ENCODE measurements at places on chromosomes 13 and 19.

DNA sequence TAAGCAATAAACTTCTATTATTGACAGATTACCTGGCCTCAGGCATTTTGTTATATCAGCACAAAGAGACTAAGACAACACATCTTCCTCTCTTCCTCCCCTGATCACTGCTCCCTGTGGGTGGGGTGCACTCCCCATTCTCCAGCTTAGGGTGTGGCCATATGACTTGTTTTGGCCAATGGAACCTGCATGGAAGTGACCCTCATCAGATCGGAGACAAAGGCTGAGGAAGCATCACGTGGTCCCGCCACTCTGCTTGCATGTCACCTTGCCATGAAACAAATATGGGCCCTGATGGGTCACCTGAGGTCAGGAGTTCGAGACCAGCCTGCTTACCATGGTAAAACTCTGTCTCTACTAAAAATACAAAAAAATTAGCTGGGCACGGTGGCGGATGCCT is 13.7 kb upstream of the CCL25 start:
- no peak for DNase-seq

- no peak for DNase-seq
Observed at GRCh38 chr13:66273011-66273410, 957.1 kb downstream of the PCDH9 start.

- no peak for DNase-seq
Observed at GRCh38 chr19:335486-336066, 9.0 kb downstream of the MIER2 start.

GRCh38 chr13:41858780-41859179 is 102.1 kb downstream of the VWA8 start:
- DNase-seq, result no peak

DNA sequence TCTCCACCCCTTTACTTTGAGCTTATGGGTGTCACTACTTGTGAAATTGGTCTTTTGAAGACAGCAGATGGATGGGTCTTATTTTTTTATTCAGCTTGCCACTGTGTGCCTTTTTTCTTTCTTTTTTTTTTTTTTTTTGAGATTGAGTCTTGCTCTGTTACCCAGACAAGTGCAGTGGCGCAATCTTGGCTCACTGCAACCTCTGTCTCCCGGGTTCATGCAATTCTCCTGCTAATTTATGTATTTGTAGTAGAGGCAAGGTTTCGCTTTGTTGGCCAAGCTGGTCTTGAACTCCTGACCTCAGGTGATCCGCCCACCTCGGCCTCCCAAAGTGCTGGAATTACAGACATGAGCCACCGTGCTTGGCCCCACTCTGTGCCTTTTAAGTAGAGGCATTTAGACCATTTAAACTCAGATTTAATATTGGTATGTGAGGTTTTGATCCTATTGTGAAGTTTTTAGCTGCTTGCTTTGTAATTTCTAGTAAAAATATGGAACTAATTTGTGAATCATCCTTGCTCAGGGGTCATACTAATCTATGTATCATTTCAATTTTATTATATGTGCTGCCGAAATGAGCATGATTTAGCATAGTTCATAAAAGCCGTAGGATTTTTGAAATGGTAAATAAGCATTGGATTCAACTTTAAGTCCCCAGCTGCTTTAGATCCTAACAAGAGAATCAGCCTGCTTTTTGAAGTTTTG is 584.5 kb downstream of the SLITRK1 start:
- DNase-seq, result peak; percentile 6

- no peak for DNase-seq
Observed at GRCh38 chr19:19458110-19458816, 52.8 kb downstream of the GATAD2A start.

- peak; percentile 64 for DNase-seq
Observed at GRCh38 chr13:110250258-110250891, 56.6 kb downstream of the COL4A1 start.

DNA sequence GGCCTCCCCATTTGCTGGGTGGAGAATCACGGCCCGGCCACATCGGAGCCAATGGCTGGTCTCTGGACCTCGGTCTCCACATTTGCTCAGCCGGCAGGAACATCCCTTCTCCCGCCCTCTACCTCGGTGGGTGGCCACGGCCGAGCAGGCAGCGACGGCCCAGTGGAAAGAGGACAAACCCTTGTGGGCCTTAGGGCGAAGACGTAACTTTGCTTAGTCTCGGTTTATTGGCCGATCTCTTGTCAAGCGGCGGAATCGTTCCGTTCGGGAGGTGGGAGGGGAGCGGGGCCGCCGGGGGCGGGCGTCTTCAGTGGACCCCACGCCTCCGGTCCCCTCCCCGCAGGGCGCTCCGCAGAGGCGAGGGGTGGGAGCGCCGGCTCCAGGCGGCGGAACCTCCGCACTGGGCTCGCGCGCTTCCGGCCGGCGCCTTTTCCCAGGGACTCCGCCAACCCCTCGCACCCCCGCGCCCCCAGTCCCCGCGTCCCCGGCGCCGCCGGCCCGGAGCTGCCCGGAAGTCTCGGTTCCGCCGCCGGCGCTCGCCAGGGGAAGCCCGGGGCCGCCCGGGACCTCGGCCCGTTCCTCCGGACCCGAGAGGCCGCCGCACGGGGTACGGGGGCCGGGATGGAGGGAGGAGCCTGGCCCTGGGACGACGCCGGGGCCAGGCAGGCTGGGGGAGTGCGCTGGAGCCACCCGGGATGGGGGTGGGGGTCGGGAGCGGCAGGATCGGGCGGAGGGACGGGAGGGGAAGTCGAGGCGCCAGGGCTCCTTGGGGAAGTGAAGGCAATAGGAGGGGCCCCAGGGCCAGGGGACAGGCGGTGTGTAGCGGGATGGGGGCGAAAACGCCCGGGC is at the start of gene ZNF580:
Gene ZNF580, plus strand, starts transcription at position 426 of the 849 bp plus-strand sequence. CDS start 1,507 bp downstream, outside the sequence.
- DNase-seq, result no peak

GRCh38 chr13:31043957-31044356 is 111.5 kb downstream of the TEX26 start:
- DNase-seq, result no peak

GRCh38 chr13:50794226-50794625 is 49.3 kb downstream of the DLEU7 start:
- no peak for DNase-seq

GRCh38 chr13:80862456-80862855 is 521.5 kb upstream of the SPRY2 start:
- no peak for DNase-seq

DNA sequence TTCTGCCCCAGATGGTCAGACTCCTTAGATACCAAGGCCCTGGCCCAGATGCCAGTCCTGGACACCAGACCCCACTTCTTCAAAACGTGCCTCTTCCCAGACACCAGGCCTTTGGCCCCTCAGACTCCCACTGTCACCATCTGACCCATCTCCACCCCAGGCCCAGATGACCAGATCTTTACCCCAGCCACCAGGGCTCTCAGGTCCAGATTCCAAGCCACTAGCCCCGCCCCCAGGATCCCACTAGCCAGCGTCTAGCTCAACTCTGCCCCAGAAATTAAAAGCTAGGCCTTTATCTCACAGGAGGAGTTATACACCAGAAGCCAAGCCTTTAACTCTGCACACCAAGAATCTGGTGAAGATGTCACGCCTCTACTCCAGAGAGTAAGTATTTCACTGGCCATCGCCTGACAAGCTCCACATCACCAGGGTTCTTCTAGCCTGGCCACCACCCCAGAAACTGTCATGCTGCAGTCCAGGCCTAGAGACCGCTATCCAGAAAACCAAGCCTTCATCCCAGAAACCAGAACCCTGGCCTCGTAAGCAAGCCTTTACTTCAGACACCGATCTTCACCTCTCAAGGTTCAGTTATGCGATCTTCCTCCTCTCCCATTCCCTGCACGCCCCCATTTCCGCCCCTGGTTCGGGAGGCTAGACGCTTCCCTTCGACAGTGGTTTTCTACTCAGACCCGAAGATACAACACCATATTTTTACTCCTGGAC is 595 bp downstream of the XAB2 start:
- DNase-seq, result no peak

GRCh38 chr13:101612735-101613134 is 160.3 kb downstream of the ITGBL1 start:
- DNase-seq, result no peak

- no peak for DNase-seq
Observed at GRCh38 chr13:91100944-91101343, 246.5 kb upstream of the MIR17HG start.

- DNase-seq, result no peak
Observed at GRCh38 chr13:23365652-23366051, 67.8 kb downstream of the SACS start.

- no peak for DNase-seq
Observed at GRCh38 chr13:42553098-42554046, 20.6 kb upstream of the TNFSF11 start.

DNA sequence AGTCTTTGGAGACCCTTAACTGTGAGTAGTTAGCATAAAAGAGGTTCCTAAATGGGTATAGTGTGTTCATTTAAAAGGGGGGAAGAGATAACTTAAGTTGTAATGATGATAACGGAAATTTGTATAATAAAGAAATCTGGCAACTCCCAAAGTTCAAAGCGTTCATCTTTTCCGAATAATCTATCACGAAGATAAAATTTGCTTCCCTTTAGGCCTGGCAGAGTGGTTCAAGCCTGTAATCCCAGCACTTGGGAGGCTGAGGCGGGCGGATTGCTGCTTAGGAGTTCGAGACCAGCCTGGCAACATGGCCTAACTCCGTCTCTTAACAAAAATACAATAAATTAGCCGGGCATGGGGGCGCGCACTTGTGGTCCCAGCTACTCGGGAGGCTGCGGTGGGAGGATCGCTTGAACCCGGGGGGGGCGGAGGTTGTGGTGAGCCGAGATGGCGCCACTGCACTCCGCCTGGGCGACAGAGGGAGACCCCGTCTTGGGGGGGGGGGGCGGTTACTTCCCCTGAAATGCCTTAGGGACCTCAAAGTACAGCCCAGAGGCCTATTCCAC is 934 bp downstream of the N4BP2L2 start:
- DNase-seq, result no peak

- DNase-seq, result no peak
Observed at GRCh38 chr13:25920931-25921330, 130.9 kb downstream of the SHISA2 start.

DNA sequence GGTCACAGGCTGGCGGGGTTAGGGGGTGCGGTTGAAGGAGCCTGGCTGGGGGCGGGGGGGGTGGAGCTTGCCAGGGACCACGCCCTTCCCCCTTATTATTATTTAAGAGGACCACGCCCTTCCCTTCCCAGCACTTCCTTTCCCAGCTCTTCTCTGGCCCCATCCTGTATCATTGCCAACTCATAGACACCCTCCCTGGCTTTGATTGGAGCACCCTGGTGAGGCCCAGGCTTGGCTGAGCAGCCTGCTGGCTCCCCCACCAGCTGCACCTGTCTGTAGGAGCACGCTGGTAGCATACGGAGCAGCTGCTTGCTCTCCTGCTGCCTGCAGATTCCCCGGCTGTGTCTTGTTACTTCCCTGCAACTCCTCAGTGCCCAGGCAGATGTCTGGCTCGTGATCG is 62.5 kb upstream of the PDX1 start:
- no peak for DNase-seq

GRCh38 chr19:39342647-39343305 is 555 bp downstream of the SAMD4B start:
- DNase-seq, result no peak

GRCh38 chr13:71399631-71400215 is 467.3 kb downstream of the DACH1 start:
- no peak for DNase-seq

GRCh38 chr19:17874758-17875135 is 3.0 kb downstream of the SLC5A5 start:
- DNase-seq, result no peak

Measured in GM04504 (cell line).